ENCODE measurements at places on chromosomes 3 and 15. TPM values are rescaled to one million over a fixed set of nuclear protein-coding genes. Genes with fewer than 3 reads are reported as not detected.

- no peaks in the 10 kb centered on the region for H3K27me3 ChIP-seq
- no peaks in the 10 kb centered on the region for H3K36me3 ChIP-seq
- no peak for DNase-seq
- no peak overlapping the region for H3K27ac ChIP-seq
- H3K4me3 ChIP-seq: no peak overlapping the region
Measured at GRCh38 chr3:172951511-172951910, 189.5 kb downstream of the SPATA16 start.

- no peaks in the 10 kb centered on the region for H3K36me3 ChIP-seq
- H3K27me3 ChIP-seq: no peaks in the 10 kb centered on the region
- H3K4me3 ChIP-seq: no peak overlapping the region
- DNase-seq: no peak
- H3K4me1 ChIP-seq: no peaks in the 10 kb centered on the region
- no peak overlapping the region for H3K27ac ChIP-seq
Measured at GRCh38 chr3:136404056-136404455, 153.9 kb downstream of the PCCB start.

Gene TNNC1
- total RNA-seq: 133 TPM

Gene GOLGA6L10
- 1.1 TPM for total RNA-seq

Gene ERC2
- 1.2 TPM for total RNA-seq

Gene GPR171
- total RNA-seq: 1.9 TPM

Gene TRIM71
- 3.5 TPM for total RNA-seq

All from upper lobe of left lung (tissue), 6 donors.